Mucosa of gallbladder (tissue), 1 donor: ENCODE measurements at places on chromosomes 1 and 21.

DNA sequence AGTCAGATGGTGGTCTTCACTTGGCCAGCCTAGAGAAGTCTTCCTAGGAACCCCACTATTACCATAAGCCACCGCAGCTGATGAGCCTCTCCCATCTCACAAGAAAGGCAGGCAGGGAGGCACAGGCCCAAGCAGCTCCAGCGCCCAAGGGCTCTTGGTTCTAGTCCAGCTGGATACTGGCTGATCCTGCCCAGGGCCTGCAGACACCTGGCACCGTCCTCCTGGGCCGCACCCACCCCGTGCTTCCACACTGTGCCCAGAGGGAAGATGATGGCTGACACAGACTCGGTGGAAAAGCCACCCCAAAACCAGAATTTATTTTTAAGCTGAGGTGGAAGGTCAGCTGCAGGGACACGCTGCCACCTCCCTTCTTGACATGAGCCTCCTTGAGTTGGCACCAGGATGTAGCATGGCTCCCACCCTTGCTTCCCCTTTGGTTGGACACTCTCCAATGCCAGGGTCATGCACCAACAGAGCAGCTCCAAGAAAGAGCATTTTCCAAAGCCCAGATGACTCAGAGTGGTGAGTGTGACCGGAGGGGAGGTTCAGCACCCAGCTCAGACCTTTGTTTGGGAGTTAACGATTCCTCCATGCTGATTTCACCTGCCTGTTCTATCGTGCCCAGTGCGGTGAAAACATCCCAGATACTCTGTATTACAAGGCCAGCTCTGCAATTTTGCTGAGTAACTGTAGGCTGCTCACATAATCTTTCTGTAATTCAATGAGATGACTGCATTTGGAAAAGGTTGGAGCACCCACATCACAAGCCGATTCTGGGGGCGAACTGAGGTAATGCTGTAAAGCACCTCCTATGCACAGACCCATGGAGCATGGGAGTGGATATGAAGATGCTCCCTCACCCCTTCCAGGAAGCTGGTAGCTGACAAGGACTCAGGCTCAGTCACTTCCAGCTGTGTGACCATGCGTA is 63.1 kb upstream of the SLC2A1 start:
- peak; percentile 27 for DNase-seq

DNA sequence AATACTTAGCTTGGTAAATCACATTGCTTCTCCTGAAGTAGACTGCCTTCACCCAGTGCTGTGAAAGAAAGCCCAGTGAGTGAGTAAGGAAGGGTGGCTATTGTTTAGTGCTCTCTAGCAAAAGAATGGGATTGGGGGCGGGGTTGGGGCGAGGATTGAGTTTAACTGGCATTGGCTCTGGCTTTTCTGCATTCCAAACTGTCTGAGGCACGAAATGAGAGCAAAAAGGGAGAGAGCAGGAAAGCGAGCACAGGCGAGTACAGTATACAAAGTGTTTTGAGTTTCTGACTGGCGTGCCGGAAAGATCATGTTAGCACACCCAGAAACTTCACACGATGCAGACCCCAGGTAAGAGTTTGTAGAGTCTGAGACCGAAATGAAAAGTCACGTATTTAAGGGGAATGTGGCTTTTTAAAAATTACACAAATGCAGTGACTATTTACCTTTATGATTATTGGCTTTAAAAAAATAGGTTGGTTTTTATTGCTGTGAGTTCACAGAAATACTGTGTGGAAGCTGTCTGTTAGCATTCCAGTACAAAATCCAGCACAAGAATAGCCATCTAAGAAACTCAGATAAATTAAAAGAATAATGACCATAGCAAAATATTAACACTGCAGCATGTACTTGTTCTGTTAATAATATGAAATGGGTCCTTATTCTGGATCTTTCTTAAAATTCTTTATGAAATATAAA is 155.4 kb downstream of the CLEC20A start:
- DNase-seq: peak; percentile 73

- DNase-seq: no peak
Observed at GRCh38 chr1:38083541-38083940, 36.9 kb upstream of the POU3F1 start.

- DNase-seq: no peak
Observed at GRCh38 chr1:156001662-156002171, 19.0 kb downstream of the SSR2 start.

- DNase-seq: no peak
Observed at GRCh38 chr1:30659702-30660101, 63.7 kb downstream of the MATN1 start.

- no peak for DNase-seq
Observed at GRCh38 chr1:160436966-160437365, 36.6 kb downstream of the VANGL2 start.

GRCh38 chr1:155016231-155016831 is 13.7 kb downstream of the ZBTB7B start:
- DNase-seq: no peak

GRCh38 chr1:19120070-19120469 is 90.0 kb downstream of the UBR4 start:
- DNase-seq: no peak
